ENCODE measurements at places on chromosomes 5 and 9. TPM values are rescaled to one million over a fixed set of nuclear protein-coding genes. Genes with fewer than 3 reads are reported as not detected.

The DNAH5 gene
- total RNA-seq, result 1.4 TPM

The RHOBTB3 gene
- total RNA-seq, result 243 TPM

The ANAPC2 gene
- total RNA-seq, result 18.1 TPM

The NTRK2 gene
- 1.8 TPM for total RNA-seq

DNA sequence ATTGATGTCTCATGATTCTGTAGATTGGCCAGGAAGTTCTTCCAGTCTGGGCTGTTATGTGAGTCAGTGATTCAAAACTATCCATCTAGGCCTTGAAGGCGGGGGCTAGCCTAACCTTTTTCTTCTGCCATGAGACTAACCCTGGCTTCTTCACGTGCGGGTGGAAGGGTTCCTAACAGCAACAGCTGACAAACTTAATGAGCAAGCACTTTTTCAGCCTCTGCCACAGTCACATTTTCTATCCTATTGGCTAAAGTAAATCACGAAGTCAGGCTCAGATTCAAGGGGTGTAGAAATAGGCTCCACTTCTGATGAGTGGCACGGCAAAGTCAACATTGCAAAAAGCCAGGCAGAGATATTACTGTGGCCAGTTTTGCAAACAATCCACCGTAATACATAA lies 68.4 kb downstream of the STK32A start:
- H3K4me3 ChIP-seq, result no peak overlapping the region
- peak overlapping the region; percentile 47 for H3K27ac ChIP-seq
- H3K36me3 ChIP-seq, result no peaks in the 10 kb centered on the region
- H3K27me3 ChIP-seq, result no peaks in the 10 kb centered on the region

DNA sequence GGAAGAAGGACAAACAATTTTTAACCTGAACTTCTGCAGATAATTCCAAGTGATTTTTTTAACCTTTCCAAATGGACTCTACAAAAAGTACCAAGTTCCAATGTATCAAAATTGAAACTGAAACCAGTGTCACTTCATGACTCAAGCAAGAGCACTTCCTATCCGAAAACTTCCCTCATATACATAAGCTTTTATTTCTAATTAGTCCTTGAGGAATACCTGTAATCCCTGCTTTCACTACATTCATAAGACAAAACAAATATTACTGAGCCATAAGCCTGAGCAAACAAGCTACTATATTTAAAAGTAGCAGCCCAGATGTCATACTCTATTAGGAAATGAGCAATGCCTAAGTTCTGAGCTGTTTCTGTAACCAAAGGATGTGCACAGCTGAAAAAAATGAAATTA lies 224.4 kb downstream of the EBF1 start:
- H3K4me3 ChIP-seq, result peak overlapping the region; percentile 30
- H3K27ac ChIP-seq, result peak overlapping the region; percentile 76
- no peak for DNase-seq
- H3K27me3 ChIP-seq, result no peaks in the 10 kb centered on the region
- no peaks in the 10 kb centered on the region for H3K36me3 ChIP-seq
- H3K4me1 ChIP-seq, result no peaks in the 10 kb centered on the region

DNA sequence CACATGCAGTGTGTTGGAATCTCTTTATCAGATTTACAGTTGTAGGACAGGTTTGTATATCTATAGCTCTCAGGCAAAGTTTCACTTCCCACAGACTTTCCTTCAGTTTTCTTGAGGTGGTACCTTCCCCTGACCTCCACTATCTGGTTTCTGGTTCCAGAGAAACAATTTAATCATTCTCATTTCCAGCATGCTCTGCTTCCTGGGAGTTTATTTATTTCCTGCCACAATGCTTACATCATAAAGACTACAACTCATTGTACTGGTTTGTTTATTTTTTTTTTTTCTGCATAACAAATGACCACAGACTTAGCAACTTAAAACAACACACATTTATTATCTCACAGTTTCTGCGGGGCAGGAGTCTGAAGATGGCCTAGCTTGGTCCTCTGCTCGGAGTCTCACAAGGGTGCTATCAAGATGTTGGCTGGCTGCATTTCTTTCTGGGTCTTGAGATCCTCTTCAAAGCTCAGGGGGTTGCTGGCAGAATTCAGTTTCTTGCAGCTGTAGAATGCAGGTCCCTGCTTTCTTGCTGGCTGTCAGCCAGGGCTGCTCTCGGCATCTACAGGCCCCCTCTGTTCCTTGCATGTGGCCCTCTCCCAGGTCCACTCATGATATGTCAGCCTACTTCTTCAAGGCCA lies 247.7 kb downstream of the ENC1 start:
- H3K36me3 ChIP-seq, result no peaks in the 10 kb centered on the region
- DNase-seq, result no peak
- no peak overlapping the region for H3K4me3 ChIP-seq
- no peaks in the 10 kb centered on the region for H3K4me1 ChIP-seq

Data from adrenal gland (tissue), 19 donors.